ENCODE measurements at places on chromosomes 2 and 18. TPM values are rescaled to one million over a fixed set of nuclear protein-coding genes. Genes with fewer than 3 reads are reported as not detected.

- no peak for DNase-seq
These were observed 137.4 kb downstream of the MC4R start for GRCh38 chr18:60235164-60235563.

DNA sequence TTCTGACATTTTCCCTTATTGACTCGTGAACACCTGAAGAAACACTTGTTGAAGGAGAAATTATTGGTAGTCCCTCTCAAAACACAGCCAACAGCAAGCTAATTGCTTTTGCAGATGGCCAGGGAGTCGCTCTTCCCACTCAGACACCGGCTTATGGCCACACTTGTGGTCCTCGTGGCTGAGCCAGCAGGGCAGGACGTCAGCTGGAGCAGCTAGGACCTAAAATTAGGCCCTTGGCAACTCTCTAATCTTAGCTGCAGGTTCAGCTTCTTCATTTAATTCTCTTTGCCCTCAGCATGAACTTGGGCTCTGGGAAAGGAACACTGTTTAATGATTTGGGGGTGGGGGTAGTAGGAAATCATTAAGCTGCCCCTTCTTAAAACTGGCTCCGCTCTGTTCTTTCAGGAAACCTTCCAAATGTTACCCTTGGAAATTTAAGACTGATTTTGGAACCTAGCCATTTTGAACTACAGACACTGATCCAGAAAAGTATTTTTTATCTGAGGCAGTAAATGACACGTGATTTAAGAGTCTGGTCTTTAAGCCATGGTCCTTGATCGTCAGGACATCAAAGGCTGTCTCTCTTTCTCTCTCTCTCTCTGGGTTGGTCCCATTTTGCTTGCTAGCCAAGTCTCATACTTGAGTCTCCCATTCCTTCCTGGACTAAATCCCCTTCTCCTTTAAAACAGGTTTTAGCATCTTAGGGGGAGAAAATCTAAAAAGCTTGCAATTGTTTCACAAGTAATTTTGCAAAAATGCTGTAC, 77.5 kb downstream of the CDK15 start:
- no peak for DNase-seq

- no peak for DNase-seq
These were observed 33.8 kb upstream of the TEX51 start for GRCh38 chr2:126864861-126865260.

- no peak for DNase-seq
These were observed 227.3 kb upstream of the RAB12 start for GRCh38 chr18:8381821-8382459.

Gene SCN2A
- total RNA-seq = 0.44 TPM

GRCh38 chr2:186882511-186883071, 33.6 kb upstream of the ZSWIM2 start:
- DNase-seq = no peak

DNA sequence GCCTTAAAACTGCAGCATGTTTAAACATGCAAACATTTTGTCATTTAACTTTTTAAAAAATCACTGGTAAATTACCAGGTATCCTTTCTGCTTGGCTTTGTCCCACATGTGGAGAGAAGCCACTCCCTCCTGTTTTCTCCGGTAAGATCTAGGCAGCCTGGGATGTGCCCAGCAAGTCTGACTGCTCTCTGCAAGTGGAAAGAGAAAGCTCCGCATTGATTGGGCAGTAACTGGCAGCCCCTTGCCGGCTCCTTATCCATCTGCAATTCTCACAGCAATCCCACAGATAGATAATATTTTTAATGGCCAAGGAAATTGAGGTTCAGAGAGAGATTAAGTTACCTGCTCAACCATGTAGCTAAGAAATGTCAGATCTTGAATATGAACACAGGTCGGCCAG, 136.1 kb downstream of the TMEM200C start:
- DNase-seq = no peak

Gene KCNS3
- 72.5 TPM for total RNA-seq

GRCh38 chr2:211035548-211036185, 479.3 kb downstream of the CPS1 start:
- DNase-seq = peak; percentile 3

DNA sequence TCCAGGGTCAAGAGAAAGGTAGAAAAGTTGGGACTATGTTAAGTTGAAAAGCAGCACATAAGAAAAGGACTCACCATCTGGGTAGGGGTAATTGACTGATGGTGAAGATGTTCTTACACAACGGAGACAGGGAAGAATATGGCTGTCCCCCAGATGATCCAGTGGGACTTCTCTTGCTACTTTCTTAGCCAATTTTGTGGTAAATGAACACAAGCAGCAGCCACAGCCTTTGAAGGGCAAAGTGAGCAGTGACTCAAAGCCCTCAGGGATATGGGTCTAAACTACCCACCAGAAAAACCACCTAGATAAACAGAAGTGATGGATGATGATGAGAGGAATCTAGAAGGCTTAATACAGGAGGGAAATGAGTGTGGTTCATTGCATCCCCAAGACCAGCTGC, 65.8 kb upstream of the SLC9A2 start:
- DNase-seq = no peak

Gene EIF2AK3
- total RNA-seq = 17.8 TPM

Gene MFSD2B
- not detected for total RNA-seq

- peak; percentile 85 for DNase-seq
These were observed 3.7 kb upstream of the MTCL1 start for GRCh38 chr18:8701546-8702118.

DNA sequence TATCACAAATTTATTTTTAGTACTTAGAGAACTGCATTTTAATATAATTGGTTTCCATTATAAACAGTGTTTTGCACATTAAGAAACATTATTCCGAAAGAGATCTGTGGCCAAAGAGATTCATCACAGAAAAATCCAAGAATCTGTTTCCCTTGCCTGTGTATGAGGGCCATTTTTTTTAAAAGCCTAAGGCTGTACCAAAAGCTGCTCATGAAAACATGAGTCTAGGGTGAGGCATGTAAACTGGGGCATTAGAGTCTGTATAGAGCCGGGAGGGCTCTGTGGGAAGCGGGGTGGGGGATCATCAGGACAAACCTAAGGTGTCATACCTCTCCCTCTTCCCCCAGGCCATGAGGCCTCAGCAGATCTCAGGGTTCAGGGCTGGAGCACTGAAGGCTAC, 223.8 kb downstream of the FBXO15 start:
- DNase-seq = peak; percentile 53

DNA sequence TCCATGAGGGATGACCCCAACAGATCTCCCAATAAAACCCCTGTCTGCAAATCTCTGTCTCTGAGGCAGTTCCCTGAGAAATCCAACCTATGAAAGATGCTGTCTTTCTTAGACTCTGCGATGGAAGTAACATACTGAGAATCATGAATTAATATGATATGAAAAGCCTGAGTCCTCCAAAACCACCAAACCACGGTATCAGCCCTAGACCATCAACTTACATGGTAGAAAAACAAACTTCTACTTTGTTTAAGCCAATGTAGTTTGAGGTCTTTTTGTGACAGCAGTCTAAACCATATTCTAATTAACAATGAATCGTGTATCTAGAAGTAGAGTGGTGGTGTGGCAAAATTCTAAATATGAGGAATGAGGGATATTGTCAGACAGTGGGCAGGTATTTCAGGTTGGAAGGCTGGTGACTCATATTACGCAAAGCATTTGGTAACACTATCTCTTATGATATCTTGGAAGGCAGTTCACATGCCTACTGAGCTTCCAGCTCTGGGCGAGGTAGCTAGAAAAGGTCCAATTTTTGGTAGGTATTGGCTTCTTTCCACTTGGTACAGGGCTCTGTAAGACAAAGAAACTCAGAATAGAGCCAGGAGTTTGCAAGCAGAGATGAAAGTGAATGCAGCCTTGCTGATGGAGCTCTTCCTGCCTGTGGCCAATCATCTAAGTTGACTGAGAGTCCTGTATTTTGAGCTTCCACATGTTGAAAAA, 215.8 kb downstream of the ZFP36L2 start:
- DNase-seq = peak; percentile 29

DNA sequence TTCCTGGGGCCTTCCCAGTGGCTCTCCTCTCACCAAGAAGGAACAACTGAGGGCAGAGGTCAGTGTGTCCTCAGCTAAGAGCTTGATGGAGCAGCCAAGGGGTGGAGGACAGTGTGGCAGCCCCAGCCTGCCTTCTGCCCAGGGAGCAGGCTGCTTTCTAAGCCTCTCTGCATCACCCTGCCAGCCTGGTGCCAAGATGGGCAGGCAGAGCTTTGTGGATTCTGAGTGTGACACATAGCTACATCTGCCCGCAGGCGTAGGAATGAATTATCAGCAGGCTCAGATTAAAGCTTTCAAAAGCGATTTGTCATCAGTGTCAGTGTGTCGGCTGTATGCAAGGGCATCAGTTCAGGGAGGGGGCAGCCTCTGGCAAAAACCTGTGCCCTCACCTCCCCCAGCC, 8.7 kb downstream of the MAL start:
- DNase-seq = peak; percentile 97

Gene RAB27B
- total RNA-seq = 13.8 TPM

- no peak for DNase-seq
These were observed 403.4 kb upstream of the CDH7 start for GRCh38 chr18:65347446-65347845.

- DNase-seq = peak; percentile 65
These were observed 212.1 kb downstream of the CDH2 start for GRCh38 chr18:27964811-27965210.

Gene DUSP2
- total RNA-seq = 103 TPM

DNA sequence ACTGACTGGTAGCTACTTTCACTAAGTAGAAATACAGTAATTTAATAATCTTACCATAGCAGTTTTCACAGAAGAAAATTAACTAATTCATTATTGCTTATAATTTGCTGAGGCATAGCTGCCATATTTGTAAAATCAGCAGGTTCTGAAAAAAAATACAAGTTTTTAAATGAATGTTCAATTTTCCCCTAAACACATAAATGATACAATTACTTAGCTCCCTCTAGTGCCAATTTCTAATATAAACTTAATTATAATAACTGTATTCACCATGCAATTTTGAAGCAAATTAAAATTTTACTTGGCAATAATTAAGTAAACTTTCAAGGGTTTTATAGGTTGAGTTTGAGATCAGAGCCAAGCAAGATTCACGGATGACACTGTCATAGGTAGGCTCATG, 1321.6 kb upstream of the ACVR2A start:
- no peak for DNase-seq

DNA sequence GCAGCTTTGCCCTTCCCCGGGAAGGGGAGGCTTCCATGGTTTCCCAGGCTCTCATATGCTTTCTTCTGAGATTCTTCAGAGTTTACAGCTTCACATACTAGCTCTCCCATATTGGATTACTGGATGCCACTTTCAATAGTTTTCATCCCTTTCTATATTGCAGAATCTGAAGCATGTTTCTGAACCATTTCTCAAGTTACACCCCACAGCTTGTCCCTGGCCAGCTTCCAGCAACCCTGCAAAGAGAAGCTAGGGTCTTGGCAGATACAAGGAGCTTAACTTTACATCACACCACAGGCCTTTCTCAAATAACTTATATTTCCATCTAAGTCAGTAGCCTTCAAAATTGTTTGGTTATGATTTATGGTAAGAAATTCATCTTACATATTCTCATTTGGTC, 39.6 kb downstream of the LHCGR start:
- DNase-seq = no peak

DNA sequence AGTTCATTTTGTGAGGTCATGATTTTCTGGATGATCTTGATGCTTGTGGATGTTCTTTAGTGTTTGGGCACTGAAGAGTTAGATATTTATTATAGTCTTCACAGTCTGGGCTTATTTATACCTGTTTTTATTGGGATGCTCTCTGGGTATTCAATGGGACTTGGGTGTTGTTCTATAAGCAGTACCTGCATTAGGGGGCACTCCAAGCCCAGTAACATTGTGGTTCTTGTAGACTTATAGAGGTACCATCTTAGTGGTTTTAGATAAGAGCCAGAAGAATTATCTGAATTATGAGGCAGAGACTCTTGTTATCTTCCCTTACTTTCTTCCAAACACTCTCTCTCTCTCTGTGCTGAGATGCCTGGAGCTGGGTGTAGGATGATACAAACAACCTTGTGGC, 470.0 kb downstream of the PIK3C3 start:
- DNase-seq = no peak

Gene TMEM200C
- total RNA-seq = 0.54 TPM

DNA sequence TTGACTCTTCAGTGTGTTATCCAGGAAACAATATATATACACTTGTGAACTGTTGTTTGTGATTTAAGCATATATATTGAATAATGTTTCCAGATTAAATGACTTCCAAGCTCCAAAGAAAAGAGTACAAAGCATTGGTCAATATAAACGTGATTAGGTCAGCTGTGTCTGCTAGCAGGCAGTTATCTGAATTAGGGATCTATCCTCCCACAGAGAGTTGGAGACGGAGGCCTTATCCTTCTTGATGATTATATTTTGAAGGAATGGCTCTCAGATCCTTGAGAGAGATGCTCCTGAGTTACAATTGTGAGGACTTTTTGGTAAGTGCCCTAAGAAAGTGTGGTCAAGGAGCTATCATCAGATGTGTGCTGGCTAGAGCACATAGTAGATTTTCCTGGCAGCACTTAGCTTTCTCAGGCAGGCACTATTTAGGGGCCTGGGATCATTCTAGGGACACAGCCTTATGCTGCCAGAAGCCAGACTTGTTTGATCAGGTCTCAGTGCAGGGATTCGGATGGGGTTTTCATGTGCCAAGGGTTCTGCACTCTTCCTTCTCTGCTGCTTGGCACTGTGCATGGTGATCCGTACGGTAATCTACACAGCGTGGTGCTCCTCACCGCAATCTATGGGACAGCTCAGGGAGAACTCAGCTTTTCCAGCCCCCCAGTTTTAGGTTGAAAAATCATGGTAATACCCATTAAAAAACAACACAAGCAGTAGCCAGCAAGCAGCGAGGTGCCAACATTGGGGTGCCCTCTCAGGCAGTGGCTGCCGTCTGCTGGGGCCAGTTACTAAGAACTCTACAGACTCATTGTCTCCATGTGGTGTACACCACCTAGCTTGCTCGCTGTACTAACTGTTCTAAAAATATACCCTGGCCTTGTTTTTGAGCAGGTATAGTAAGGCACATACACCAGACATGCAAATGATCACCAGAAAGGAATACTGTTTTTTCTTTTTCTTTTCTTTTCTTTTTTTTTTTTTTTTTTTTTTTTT, 8.0 kb upstream of the ZDBF2 start:
- no peak for DNase-seq

Gene ACTR1B
- total RNA-seq = 39.4 TPM

Gene COL5A2
- 131 TPM for total RNA-seq

Gene FOXI3
- not detected for total RNA-seq

DNA sequence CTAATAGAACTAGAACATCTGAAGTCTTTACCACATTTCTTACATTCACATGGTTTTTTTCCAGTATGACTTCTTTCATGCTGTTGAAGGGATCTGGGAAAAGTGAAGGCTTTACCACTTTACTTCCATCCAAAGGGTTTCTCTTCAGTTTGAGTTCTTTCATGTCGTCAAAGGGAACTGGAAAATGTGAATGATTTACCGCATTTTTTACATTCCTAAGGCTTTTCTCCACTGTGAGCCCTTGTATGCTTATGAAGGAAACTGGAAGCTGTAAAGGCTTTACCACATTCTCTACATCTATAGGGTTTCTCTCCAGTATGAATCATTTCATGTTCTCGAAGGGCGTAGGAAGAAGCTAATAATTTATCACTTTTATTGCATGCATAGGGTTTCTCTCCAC, 46.7 kb downstream of the NBEAL1 start:
- DNase-seq = peak; percentile 10

Gene IFT172
- 2.8 TPM for total RNA-seq

- DNase-seq = no peak
These were observed 19.3 kb upstream of the HDAC4 start for GRCh38 chr2:239420082-239420481.

GRCh38 chr2:57733956-57734355, 312.6 kb upstream of the VRK2 start:
- DNase-seq = peak; percentile 16

Gene SEC11C
- total RNA-seq = 53.1 TPM

Gene INO80B
- 27.8 TPM for total RNA-seq

GRCh38 chr2:210000464-210001324, 1.7 kb upstream of the RPE start:
- no peak for DNase-seq
